Dermis blood vessel endothelial cell (primary cell): ENCODE measurements at places on chromosomes 5 and 9. TPM values are rescaled to one million over a fixed set of nuclear protein-coding genes. Genes with fewer than 3 reads are reported as not detected.

DNA sequence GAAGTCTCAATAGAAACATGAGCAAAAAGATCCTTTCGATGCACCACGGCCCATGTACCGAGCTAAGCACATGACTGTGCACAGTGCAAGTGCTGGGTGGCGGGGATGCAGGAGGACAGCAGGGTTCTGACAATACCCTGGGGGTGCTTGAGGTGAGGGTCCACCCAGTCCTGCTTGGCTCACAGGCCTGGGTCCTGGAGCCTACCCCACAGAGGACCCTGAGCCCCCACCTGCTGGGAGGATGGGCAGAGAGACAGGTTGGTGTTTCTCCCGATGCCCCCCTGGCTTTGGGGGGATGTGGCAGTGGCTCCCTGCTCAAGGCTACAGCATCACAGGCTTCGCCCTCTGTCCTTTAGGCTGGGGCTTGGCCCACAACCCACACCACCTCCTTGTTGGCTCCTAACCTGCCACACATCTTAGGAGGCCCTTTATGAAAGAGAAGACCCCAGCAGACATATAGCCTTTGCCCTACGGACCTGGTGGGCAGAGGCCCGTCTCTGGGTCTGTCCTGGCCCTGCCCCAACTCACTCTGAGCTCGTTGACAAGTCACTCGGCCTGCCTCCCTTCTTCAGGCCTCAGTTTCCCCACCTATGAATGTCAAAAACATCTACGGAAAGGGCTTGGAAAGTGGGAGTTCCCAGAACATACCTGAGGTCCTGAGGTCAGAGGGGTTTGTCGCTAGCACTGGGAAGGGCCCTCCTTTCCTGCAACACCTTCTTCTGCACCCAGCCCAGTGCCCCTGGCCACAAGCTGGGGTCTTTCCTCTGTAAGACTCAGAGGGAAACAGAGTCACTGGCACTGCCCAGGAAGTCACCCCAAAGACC lies 50.3 kb downstream of the BARX1 start:
- DNase-seq: no peak

DNA sequence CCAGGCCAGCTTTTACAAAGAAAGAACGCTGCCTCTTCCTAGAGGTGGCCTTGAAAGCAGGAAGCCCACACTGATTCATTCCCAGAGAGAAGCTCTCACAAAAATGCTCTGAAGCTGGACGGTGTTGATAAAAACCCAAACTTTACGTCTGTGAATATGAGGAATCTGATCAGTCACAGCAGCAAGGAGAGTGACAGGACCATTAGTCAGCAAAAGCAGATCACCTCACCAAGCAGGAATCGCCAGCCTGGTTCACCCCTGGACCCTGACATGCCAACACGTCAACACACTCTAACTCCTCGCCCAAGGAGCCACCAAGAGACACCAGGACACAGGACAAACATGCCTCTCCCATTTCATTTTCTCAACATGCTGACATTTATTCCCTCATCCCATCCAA lies 70.6 kb upstream of the ZNF622 start:
- DNase-seq: no peak

The NR2F1-AS1 gene
- 11.2 and 18.4 TPM in 2 replicates for total RNA-seq

- DNase-seq: no peak
These were observed 11.2 kb downstream of the SEMA4D start for GRCh38 chr9:89486681-89487080.

DNA sequence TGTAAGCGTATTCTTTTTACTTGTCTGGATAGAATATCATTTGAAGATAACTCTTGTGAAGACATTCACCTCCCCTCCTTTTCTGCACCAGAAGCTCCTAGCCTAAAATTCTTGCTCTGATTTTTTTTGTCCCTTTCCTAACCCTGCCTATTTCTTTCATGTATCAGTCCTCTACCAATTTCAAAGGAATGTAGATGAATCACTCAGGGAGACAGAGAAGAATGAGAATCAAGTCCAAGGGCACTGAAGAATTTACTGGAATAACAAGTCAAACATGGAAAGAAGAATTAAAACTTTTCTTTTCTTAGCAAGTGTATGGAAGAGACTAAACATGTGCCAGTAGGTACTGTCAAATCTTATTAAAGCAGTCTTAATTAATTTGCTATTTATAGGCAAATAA lies 618.7 kb downstream of the DNAH5 start:
- DNase-seq: no peak
